ENCODE measurements at places on chromosomes 12 and 14.

GRCh38 chr14:51138404-51139103 lies 43.6 kb upstream of the TRIM9 start:
- DNase-seq = no peak

DNA sequence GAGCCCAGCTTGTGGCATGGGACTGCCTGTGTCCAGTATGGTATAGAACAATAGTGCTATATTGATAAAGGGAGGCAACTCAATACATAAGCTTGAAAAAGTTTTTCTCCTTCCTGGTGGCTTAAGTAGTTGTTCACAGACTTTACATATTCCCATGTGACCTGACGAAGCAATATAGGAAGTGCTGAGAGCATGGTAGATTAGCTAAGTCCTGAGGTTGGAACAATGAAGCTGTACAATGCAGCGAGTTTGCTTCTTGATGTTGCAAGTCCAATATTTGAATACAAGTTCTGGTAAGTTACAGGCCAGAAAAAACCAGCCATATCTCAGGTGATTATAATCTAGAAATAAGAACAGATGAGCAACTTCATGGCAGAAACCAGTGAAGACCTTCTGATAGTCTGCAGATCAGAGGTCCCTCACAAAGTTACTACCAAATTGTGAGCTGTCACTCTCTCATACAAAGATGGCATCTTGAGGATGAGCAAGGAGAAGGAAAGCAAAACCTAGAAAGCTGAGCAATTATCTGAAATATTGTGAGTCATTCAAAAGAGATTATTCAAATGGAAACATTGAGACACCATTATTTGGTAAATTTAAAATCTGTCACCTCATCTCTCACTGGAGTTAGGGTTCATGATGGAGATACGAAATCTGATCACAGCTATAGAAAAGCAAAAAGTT lies 72.9 kb upstream of the BTG1 start:
- DNase-seq = no peak

GRCh38 chr12:14630793-14631192 lies 63.1 kb upstream of the PLBD1 start:
- DNase-seq = no peak

GRCh38 chr12:29026419-29026818 lies 122.7 kb upstream of the FAR2 start:
- no peak for DNase-seq

DNA sequence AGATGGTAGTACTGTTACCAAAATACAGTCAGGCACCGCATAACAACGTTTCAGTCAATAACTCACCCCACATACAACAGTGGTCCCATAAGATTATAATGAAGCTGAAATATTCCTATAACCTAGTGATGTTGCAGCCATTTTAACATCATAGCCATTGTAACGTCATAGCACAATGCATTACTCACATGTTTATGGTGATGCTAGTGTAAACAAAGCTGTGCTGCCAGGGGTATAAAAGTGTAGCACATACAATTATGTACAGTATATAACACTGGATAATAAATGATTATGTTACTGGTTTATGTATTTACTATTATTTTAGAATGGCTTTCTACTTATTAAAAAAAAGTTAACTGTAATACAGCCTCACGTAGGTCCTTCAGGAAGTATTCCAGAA lies 37.0 kb downstream of the GPR137C start:
- no peak for DNase-seq

DNA sequence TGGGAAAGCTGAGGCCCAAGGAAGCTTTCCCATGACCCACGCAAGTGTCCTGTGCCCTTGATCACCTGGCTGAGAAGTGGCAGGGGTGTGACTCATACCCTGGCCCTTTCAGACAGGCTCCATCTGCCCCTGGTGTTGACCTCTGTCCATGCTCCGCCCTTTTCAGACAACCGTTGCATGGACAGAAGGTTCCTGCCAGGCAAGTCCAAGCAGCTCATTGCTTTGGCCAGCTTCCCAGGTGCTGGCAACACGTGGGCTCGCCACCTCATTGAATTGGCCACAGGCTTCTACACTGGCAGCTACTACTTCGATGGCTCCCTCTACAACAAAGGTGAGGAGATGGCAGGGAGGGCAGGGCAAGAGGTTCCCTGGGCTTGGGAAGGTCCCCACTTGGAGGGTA lies 103.5 kb downstream of the WSCD2 start:
- DNase-seq = no peak

DNA sequence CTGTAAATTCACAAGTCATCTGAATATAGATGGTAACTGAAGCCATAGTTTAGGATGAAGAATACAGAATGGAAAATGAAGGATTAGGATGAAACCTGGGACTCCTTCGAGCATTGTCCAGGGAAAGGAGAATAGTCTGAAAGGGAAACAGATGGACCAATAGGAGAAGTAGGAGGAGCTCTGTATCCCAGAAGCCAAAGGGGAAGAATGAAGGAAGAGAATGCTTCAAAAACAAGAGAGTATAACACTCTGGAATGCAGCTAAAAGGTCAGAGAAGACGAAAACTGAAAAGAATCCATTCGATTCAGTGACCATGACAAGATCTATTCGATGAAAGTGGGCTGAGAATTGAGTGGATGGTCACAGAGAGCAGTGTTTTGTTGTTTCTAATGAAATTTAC lies 1.0 kb downstream of the GMFB start:
- no peak for DNase-seq

DNA sequence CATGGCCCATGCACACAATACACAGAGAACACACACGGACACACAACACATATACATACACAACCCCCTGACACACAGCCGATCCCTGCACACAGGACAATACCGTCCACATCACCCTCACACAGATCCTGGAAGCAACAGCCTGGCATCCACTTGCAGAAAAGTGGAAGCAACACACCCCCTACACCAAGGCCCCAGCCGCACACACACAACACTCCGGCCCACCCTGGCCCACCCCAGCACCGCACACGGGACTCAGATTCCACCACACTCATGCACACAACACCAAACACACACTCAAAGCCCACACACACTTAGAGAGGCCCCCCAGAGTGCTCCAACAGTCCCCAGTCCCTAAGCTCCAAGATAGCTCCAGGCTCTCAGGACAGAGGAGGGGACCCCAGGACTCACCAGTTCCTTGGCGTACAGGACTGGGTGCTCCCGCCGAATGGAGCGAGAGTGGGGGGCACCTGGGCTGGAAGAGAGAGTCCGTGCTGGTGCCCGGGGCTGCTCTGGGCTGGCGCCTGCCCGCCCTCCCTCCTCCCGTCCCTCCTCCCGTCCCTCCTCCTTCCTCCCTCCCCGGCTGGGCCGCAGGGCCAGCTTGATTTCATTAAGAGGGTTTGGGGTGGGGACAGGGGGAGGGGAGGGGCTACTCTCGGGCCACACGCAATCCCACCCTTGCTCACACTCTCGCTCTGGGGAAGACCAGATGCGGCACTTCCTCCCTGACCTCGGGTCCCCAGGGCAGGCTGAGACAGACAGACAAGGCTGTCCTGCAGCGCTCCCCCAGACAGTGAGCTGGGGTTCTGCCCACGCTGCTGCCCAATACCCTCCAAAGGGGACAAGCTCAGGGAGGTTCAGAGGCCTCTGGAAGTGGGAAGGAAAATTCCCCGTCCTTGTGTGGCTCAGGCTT lies at the start of gene TMEM119:
Gene TMEM119 (minus strand): TSS at position 526 of the 913 bp plus-strand sequence. CDS start 5,701 bp downstream, outside the sequence.
- DNase-seq = no peak

DNA sequence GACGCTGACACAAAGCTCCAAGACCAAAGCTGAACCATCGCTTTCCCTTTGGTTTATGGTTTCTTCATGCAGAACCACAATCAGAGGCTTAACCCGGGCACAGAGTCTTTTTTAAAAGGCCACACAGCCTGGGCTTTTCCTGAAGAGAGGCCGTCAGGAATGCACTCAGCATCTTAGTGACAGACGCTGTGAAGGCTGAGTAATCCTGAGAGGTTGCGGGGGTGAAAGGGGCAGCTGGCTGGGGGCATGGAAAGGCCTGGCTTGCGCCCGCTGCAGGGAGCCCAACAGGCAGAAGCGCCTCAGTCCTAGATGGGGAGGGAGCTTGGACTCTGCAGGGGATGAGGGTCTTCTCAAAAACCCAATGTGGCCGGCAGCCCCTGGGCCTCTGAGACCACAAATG lies 13.6 kb downstream of the CTDSP2 start:
- DNase-seq = no peak

All from stimulated activated CD8-positive, alpha-beta memory T cell treated with anti-CD3 and anti-CD28 coated beads, Interleukin-7, amount 100 ng/mL, for 24 hours (primary cell).